ENCODE measurements at places on chromosomes 6 and 20.

GRCh38 chr6:151326116-151326825 is 65.1 kb downstream of the ZBTB2 start:
- DNase-seq: no peak

DNA sequence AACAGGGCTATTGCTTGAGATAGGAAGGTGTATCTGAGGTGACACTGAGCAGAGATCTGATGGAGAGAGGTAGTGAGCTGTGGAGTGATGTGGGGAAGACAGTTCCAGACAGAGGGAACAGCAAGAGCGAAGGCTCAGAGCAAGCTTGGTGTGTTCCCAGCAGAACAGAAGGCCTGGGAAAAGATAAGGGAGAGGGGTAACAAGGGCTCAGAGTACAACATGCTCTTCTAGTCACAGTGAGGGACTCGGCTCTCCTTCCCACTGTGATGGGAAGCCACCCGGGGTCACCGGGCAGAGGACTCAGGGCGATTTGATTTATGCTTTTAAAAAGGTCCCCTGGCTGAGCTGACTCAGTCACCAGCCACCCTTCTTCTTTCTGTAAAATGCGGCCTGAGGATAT is 33.7 kb downstream of the CAP2 start:
- no peak for DNase-seq

GRCh38 chr20:19495905-19496703 is 262.0 kb upstream of the RIN2 start:
- no peak for DNase-seq

GRCh38 chr20:41350408-41350962 is 9.9 kb downstream of the LPIN3 start:
- DNase-seq: no peak

GRCh38 chr20:33054791-33055190 is 1.1 kb downstream of the BPIFB3 start:
- DNase-seq: no peak

DNA sequence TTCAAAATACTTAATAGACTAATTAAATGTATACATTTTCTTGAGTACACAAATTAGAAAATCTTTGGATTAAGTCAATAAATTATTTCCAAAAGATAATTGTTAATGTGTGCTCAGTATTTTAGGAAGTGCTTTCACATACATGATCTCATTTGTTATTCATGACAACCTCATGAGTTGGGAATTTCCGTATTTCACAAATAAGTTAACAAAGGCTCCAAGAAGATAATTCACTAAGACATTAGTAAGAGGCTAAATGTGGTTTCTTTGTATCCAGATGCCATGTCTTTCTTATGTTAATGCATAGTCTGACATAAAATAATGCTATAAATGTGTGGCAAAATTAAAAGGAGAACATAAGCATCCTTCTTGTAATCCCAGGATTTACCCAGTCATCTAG is 79.5 kb upstream of the TCF21 start:
- no peak for DNase-seq

- DNase-seq: no peak
These were observed 7.9 kb downstream of the RING1 start for GRCh38 chr6:33216117-33216649.

GRCh38 chr20:39076958-39077357 is 114.8 kb downstream of the DHX35 start:
- no peak for DNase-seq

DNA sequence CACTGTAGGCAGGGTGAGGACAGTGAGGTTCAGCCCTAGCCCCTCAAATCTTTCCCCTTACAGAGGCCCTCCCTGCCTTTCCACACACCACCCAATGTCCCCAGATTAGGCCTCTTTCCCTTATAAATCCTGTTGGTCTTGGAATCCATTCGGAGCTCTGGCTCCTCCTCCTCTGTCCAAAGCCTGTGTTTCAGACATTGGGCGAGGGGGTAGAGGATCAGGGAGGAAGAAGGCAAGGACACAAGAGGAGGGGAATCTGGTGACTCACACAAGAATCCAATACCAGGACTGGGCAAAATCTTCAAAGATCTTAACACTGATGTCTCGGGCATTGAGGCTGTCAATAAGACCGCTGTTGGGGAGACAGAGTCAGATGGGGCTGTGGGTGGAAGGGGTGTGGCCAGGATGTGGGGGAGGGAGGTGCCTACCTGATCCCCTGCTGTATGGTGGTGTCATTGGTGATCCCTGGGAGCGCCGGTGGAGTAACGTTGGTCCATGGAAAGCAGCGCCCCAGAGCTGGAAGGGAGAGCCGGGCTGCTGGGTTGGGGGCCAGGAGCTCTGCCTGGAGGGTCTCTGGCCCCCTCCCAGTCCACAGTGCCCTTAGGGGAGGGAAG is 7.6 kb downstream of the SLC44A4 start:
- DNase-seq: no peak

DNA sequence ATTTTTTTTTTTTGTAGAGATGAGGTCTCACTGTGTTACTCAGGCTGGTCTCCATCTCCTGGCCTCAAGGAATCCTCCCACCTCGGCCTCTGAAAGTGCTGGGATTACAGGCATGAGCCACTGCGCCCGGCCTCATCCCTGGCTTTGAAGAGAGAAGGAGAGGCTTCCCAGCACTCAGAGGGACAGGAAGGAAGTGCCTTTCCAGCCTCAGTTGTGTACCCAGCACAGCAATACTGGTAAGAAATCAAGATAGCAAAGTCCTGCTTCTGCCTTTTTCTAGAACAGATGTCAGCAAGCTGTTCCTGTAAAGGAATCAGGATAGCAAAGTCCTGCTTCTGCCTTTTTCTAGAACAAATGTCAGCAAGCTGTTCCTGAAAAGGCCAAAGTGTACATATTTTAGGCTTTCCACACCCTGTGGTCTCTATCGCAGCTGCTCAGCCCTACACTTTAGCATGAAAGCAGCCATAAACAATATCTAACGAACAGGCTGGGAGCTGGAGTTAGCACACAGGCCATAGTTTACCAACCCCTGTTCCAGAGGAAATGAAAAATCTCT is 6.3 kb upstream of the PLTP start:
- DNase-seq: no peak

- no peak for DNase-seq
These were observed 3.0 kb upstream of the CST11 start for GRCh38 chr20:23455639-23456038.

- no peak for DNase-seq
These were observed at the start of gene KCNK17 for GRCh38 chr6:39314273-39314795. Gene KCNK17 (minus strand): TSS chr6:39314419. CDS start chr6:39314320, 99 bp downstream.

- DNase-seq: no peak
These were observed 365.0 kb upstream of the ID4 start for GRCh38 chr6:19472153-19472552.

DNA sequence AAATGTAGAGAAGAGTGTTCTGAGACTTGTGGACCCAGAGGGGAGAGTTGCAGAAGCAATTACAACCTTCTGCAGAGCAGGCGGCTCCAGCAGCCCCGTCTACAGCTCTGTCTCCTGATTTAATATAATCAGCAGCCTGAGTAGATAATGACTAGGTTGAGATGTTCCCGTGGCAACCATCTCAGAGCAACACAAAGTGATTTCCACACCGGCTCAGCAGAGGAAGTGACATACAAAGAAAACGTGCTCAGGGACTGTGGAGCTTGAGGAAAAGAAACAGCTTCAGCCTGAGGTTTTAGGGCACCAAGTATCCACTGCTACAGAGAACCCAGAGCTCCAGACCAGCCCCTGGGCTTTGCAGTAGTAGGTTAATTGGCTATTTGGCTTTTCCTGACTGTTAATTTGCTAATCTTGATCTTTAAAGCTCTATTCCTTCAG is 136.4 kb downstream of the MTFR2 start:
- no peak for DNase-seq

- no peak for DNase-seq
These were observed 31.5 kb upstream of the TGM2 start for GRCh38 chr20:38196592-38196991.

DNA sequence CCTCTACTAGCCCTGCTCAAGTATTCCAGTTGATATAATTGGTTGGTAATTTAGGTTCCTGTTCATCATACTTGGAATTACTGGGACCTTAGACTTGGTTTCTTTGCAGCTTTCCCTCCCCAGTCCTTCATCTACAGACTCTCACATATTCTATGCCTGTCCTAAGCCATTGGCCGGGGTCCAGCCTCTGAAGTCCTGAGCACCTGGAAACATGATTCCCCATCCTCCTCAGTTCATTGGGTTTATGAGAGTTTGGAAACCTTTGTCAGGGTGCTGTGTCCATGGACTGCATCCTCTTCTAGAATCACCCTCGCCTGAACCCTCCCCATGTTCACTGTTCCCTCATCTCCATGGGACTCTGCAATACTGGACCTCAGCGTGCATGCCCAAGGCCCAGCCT is 8.8 kb downstream of the GSTA2 start:
- no peak for DNase-seq

GRCh38 chr6:39084506-39084905 is 30.5 kb downstream of the SAYSD1 start:
- no peak for DNase-seq

- DNase-seq: peak; percentile 26
These were observed 157.4 kb downstream of the OGFRL1 start for GRCh38 chr6:71446057-71446456.

GRCh38 chr20:1946762-1947534 is 46.9 kb downstream of the PDYN start:
- DNase-seq: no peak

- no peak for DNase-seq
These were observed 458 bp upstream of the ARMC12 start for GRCh38 chr6:35736253-35736894.

DNA sequence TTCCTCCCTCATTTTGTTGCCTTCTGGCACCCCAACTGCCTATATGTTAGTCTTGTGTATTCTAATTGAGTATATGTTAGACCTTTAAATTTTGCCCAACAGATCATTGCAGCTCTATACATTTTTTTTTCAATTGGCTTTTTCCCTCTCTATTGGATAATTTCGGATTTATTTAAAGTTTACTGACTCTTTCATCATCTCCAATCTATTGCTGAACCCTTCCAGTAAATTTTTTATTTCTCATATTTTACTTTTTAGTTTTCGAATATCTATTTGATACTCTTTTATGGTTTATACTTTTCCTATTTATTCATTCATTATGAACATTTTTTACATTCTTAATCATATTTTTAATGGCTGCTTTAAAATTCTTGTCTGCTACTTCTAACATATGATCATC is 7.1 kb upstream of the SLC18B1 start:
- no peak for DNase-seq

- DNase-seq: no peak
These were observed 39.0 kb downstream of the B4GALT5 start for GRCh38 chr20:49674383-49675352.

- DNase-seq: no peak
These were observed 441.8 kb upstream of the DEFB115 start for GRCh38 chr20:30815577-30816181.

DNA sequence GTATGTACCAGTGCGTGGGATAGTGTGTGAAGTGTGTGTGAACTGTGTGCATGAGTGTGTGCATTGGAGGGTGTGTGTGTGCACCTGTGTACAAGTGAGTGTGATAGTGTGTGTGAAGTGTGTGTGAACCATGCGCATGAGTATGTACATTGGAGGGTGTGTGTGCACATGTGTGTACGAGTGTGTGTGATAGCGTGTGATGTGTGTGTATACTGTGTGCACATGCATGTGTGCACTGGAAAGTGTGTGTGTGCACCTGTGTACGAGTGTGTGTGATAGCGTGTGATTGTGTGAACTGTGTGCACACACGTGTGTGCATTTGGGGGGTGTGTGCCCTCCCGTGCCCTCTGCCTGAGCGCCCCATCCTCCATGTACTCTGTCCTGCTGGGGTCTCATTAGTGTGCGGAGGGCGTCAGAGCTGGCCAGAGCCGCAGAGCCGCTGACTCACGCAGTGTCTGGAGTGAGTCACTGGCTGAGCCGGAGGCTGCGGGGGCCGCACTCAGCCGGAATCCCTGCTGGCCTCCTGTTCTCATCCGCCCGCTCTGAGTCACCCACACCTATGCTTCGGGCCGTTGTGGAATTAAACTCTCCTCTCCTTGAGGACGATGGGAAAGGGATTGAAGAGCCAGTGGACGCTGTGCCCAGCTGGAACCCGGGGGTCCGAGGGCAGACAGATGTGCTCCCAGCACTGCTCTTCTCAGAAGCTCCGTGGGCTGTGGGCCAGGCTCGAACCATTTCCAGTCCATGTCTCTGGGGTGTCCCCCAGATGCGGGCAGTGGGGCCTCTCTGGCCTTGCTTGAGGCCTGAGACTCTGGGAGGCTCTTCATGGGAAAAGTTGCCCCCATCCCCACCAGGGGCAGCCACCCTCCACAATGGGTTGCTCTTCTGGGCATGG is 27.3 kb upstream of the STX16 start:
- DNase-seq: no peak

DNA sequence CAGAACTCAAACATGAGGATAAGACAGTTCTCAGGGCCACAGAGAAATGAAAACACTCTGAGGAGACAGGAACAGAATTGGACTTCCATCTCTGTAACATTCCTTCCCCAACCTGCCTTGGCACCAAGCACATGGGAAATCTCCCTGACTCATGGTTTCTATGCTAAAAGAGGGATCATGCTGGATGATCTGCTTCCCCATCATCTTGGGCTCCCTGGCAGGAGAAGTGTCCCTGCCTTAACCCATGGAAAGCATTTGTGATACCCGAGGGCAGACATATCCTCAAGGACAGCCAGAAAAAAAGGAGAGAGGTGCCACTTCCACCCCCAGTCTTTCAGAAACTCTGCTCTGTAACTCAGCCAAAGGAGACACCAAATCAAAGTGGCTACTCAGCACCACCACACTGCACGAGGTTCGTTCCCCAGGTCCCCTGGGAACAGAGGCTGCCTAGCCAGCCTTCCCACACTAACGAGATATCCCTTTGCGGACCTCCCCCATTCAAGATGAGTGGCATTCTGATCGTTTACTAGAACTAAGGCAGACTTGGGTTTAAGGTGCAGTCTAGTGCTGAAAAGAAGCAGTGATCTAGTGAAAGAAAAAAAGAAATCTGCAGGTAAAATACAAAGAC is 34.8 kb downstream of the BLOC1S5 start:
- DNase-seq: no peak

- no peak for DNase-seq
These were observed 57.8 kb upstream of the ARID1B start for GRCh38 chr6:156719395-156719719.

GRCh38 chr6:43993881-43994523 is 133.2 kb downstream of the MRPL14 start:
- no peak for DNase-seq

GRCh38 chr20:23624324-23624691 is 13.4 kb downstream of the CST3 start:
- DNase-seq: no peak

DNA sequence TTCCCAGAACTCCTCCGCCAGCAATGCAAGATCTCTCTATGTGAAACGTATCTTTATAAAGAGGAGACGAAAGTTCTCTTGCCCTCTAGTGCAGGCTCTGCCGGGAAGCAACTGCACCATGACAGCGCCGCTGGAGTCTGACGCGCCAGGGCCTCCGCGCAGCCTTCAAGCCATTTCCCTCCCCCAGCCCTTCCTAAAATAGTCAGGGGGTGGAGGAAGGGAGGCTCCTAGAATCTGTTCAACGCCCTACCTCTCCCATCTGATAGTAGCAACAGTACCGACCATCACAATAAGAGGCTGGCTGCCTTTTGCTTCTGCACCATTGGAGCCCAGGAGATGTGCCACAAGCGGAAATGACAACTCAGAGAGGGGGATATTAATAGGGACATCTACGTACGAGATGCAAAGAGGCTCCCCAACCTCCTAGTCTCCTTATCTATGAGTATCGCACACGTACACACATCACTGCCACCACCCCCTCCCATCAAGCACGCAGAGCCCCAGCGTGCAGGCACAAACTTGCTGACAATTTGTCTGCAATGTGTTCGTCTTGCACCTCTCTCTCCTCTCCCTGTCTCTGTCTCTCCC is 1.0 kb downstream of the SYNE1 start:
- no peak for DNase-seq

All from GM12878 (cell line).